CD4-positive, alpha-beta T cell (primary cell): ENCODE measurements at places on chromosomes 7 and 10. TPM values are rescaled to one million over a fixed set of nuclear protein-coding genes. Genes with fewer than 3 reads are reported as not detected.

GRCh38 chr7:98992076-98992475 lies 113.7 kb downstream of the TRRAP start:
- no peak for DNase-seq

DNA sequence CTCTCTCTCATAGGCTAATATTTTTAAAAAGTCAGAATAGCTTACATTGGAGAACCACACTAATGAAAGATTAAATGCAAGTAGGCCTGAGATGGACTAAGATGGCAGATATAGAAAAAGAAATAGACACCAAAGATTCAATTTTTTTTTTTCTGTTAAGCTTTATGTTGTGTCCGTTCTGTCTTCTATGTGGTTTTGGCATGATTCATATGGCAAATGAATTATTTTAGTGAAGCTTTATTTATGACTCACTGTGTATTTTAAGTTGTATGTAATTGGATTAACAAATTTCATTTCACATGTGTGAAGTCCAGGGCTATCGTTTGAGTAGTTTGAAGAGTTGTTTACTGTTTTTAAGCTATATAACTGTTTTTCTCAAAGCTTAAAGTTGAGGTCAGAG lies 214.8 kb downstream of the CAMK1D start:
- DNase-seq, result no peak

- DNase-seq, result no peak
Observed at GRCh38 chr10:71587941-71588573, 131.5 kb downstream of the C10orf105 start.

DNA sequence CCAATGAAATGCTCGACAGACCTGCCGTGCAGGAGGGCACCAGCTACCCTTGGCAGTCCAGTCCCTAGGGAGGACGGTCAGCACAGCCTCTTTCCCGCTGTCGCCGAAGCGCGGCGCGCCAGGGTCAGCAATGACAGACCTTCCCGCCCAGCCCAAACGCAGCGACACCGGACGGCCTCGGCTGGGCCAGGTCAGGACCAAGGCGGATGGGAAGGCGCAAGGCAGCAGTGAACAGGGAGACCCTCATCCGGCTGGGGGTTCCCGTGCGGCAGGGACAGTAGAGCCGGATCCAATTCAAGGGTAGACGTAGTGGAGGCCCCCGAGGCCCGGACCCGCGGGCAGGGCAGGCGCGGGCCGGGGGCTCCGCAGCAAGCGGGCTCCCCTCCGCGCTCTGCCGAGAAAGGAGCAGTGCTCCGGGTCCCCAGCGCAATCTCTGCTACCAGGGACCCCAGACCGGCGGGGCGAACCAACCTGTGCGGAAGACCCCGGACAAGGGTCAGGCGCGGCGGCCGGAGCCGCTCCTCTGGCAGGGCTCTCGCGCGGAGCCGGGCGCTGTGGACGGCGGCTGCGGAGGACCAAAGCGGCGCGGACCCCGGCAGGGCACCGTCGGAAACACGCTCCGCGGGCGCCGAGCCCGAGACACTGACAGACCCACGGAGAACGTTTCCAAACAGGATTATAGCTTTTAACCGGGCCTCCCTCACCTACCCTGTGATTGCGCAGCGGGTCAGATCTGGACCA lies at the start of gene SEC31B:
SEC31B (minus strand) TSS at position 551 of the 741 bp plus-strand sequence. CDS start 2,909 bp downstream, outside the sequence.
- peak; percentile 26 for DNase-seq

GRCh38 chr7:155741805-155742204 lies 70.5 kb downstream of the SHH start:
- no peak for DNase-seq

Gene DKK1
- total RNA-seq, result not detected

DNA sequence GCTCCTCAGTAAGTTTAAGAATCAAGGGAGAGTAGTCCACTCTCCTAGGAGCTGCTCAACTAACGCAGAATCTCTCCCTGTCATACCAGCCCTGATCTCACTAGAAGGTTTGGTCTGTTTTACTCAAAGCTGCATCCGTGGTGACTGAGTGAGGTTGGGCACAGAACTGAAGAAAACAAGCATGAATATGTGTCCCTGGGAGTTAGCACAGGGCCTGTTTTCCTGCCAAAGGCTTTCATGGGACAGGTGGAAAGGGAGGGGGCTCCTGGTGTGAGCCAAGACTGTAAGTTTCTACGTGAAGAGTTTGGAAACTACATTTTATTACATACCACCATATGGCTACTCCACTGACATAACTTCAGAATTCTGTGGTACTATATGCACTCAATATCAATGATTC lies 705.9 kb downstream of the MAGI2 start:
- no peak for DNase-seq

Gene ZFAND2A
- 92.3 TPM for total RNA-seq

- DNase-seq, result no peak
Observed at GRCh38 chr10:122568551-122568950, 8.0 kb downstream of the DMBT1 start.

Gene FUOM
- 10.3 TPM for total RNA-seq

DNA sequence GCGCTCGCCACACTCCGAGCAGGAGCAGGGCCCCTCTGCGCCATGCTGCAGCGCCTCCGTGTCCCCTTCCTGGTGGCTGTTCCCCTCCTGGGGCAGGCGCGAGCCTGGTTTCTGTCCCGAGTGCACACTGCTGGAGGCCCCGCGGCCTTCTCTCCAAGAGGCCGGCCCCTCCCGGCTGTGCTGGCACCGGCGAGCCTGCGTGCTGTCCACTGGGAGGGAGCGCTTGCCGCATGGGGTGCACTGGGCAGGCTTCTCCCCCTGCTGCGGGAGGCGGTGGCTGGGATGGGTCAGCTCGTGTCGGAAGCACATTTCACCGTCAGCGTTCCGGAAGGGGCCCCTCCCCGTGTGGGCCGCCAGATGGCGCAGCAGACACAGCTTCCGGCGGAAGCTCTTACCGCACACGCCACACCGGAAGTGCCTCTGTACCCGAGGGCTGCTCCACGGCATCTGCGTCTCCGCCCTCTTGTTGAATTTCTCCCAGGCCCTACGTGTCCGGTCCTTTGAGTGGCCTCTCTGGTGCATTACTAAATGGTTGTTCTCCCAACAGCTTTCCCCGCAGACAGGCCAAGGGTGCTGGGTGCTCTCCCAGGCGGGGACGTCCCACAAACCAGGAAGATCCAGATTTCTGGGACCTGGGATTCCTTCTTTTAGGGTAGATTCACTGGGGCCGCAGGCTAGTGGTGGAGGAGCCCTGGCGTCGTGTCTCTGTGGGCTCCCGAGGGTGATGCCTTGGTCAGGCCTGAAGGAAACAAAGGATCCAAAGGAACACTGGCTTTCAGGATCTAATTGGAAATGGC lies 18.7 kb downstream of the ZNF786 start:
- DNase-seq, result peak; percentile 81

Gene TMEM236
- 0.05 TPM for total RNA-seq

DNA sequence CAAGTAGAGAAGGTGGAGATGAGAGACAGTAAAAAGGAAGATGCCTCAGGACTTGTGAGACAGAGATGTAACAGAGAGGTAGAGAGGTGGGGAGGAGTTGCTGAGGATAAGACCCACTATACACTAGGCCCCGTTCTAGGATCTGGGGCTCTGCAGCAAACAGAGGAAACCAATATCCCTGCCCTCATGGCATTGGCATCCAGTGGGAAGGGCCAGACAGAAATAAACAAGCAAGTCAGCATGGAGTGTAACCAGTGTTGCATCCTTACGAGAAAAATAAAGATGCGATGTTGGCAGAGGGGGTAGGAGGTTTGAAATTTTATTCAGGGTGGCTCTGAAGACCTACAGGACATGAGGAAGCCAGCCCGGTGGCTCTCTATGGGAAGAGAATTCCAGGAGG lies 22.0 kb upstream of the EEPD1 start:
- DNase-seq, result no peak
